ENCODE measurements at places on chromosomes 5 and 9.
A peak's percentile ranks its signal among the peaks of the same experiment; 100 is the strongest.

DNA sequence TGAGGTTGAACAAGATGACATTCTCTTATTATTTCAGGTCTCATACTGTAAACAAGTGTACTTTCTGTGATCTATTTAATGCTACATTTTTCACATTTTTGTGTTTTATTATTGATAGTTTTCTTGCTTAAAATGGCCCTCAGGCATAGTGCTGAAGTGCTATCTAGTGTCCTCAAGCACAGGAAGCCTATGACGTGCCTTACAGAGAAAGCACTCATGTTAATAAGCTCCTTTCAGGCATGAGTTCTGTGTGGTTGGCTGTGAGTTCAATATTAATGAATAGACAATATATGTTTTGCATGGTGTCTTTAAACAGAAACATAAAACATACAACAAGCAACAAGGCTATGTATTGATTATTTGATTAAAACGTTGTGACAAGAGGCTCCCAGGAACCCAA lies 450.1 kb downstream of the PLK2 start:
- DNase-seq, result no peak

- peak; percentile 4 for DNase-seq
These were observed 391.2 kb downstream of the HINT1 start for GRCh38 chr5:130773813-130774212.

DNA sequence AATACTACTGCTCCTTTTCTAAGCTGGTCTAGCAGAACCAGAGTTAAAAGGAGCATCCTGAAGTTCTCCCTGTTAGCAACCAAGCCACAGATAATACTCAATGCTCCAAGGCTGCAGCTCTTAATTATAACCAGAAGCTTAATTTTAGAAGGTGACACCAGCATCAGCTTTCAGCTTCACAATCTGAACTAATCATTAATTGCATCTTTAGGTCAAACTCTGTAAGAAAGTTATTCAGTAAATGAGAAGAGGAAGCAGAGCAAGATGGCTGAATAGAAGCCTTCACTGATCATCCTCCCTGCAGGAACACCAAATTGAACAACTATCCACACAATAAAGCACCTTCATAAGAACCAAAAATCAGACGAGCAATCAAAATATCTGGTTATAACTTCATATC lies 38.5 kb downstream of the APBA1 start:
- no peak for DNase-seq

DNA sequence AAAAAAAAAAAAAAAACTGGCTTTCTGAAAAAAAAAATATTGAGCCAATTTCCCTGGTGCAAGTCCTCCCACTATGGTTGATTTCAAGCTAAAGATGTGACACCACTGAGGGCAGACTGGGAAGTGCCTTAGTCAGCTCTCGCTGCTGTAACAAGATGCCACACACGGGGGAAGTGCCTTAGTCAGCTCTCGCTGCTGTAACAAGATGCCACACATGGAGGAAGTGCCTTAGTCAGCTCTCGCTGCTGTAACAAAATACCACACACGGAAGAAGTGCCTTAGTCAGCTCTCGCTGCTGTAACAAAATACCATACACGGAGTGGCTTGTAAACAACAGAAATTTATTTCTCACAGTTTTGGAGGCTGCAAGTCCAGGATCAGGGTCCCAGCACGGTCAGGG lies 23.4 kb downstream of the BTNL9 start:
- no peak for DNase-seq

DNA sequence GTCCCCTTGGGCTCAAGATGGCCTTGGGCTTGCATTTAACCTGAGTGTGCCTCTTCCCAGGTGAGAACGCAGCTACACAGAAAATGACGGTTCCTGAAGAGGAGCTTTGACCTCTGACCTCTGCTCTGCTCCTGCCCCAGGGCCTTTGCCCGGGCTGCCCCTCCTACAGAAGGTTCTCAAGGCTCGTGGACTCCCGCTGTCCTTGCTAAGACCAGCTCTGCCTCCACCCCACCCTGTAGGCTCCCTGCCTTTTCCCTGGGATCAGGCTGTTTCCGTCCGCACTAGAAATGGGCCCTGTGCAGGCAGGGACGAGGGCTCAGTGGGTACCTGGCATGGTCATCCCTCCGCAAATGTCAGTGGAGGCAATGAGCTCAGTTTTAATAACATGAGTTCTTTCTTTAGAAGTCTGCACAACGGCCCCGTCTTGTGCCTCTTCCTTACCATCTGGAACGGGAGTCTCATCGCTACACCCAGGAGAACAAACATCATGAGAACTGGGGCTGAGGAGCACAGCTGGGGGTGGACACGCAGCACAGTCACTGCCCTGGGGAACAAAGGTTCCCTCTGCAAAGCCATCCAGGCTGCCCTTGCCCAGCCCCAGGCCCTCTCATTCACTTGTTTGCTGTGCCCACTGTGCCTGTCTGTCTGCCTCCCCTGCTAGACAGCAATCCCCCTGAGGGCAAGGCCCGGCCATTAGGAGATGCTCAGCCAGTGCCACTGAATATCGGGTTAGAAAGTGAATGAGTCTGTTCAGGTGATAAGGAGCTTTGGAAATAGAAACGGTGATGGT lies 26.7 kb upstream of the LPCAT1 start:
- DNase-seq, result no peak

DNA sequence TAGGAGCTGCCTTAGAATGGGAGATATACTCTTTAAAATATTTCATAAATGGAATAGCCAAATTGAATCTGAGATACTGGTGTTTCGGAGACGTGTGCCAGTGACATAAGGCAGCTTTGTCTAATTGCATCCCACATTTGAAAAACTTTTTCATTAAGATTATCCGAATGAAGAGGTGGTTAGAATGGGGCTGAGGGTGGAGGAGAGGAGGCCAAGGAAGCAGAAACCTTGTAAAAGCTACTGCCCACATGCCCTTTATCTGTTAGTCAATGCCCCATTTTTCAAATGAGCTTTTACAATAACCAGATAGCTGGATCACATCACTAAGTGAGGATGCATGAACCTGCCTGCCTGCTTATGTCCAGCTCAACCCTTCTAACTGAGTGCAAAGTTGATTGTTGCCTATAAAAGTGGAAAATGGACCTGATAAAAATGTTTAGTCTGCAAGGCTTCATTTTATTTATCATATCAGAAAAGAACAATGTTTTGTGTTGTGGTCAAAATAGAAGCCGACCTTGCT lies 34.8 kb downstream of the SNX24 start:
- DNase-seq, result no peak

DNA sequence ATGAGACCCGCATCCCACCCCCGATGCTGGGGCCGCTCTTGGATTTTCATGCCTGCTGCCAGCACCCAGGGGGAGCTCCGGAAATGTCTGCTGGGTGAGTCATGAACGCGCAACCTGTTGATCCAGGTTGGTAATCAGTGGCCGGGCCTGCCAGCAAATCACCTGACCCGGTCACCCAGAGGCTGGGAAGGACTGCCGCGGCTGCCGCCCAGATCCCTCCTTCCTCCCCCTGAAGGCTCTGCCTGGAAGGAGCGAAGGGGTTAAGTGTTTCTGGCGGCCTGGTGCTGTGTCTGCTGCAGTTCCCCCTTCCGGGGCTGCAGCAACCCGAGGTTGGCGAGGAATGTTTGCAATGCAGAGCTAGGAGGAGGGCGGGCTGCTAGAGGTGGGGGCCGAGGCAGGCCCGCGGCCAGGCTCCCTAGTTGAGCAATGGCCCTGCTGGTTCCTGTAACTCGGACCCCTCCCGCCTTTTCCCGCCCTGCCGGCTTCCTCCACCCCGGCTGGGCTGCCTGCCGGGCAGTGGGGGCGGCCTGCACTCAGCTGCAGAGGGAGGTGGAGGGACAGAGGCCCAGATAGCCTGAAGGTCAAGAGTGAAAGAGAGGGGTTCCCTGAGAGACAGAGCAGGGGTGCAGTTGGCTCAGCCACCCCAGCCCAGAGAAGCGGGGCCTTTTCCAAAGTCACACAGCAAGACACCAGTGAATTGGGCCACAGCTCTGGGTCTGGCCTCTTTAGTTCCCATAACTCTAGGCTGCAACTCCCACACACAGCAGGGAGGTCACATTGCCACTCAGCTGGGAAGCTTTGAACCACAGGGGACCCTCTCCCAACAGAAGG lies 156.3 kb upstream of the IER5L start:
- DNase-seq, result peak; percentile 99

Data from M059J (cell line).